ENCODE measurements at places on chromosomes 6 and 20.

DNA sequence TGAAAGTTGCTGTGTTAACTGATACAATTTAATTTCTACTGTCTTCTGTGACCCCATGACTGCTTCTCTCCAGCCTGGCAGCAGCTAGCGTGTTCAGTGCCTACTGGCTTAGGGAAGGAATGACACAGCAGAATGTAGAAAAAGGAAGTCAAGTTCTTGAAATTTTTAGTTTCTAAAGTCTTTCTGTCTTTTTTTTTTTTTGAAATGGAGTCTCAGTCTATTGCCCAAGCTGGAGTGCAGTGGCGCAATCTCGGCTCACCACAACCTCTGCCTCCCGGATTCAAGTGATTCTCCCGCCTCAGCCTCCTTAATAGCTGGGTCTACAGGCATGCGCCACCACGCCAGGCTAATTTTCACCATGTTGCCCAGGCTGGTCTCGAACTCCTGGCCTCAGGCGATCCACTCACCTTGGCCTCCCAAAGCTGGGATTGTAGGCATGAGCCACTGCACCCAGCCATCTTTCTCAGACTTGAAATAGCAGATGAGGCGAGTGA lies 39.3 kb downstream of the PCNA start:
- no peak for DNase-seq

DNA sequence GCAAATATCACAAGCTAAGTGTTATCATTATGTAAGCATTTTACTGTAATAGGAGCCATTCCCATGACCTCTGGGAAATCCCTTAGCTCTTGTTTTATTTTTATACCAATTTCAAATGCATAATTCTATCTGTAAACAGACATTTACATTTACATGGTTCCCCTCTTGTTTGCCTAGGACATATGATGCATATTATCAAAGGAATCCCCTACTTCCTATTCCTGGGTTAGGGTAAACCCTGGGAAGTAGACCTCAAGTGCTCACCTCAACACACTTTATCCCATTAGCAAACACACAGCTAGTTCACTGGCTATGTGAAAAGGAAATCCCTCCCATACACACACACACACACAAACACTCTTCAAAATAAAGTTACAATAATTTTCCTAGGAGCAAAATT lies 27.1 kb downstream of the PDE10A start:
- DNase-seq, result no peak

DNA sequence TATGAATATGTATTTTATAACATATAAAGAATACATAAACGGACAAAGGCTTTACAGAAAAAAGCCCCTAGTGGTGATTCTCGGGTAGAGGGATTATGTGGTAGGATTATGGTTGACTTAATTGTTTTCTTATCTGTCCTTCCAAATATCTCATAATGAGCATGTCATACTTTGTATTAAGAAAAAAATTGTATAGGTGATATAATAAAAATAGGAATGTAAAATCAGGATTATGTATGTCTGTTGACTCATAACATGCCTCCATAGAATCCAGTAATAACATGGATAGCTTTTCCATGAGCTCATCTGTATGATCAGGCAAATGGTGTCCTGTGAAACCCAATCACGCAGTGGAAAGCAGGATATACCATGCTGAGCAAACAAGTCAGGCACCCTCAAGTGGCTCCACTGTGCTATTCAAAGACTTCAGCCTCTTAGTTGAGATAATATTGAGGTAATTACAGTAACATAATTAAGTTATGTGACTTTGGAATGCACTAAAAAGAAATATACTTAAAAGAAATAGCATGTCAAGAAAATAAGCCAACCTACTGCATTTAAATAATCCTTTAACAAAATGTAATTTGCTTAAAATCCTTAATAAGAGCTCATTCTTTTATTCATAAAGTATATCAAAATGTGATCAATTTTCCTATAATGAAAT lies 39.6 kb upstream of the PRELID3B start:
- DNase-seq, result no peak

- DNase-seq, result no peak
Observed at GRCh38 chr6:145813285-145814034, 1.1 kb downstream of the FBXO30 start.

DNA sequence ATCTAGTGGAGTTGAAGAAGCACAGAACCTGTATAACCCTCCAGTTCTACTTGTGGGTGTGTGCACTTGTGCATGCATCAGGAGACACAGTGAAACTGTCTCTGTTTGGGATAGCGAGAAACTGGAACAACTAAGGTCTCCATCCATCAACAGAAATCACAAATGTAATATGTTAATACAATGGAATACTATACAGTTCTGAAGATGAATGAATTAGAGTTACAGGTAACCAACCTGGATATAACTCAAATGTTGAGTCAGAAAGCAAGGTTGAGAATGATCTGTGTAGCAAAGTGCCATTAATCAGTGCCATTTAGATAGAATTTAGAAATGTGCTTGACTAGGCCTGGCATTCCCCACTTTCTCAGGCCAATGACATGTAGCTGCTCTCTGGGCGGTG lies 4.6 kb upstream of the NSFL1C start:
- no peak for DNase-seq

GRCh38 chr20:63333241-63333836 lies 27.8 kb downstream of the CHRNA4 start:
- DNase-seq, result no peak

GRCh38 chr6:16216501-16217155 lies 21.8 kb upstream of the GMPR start:
- no peak for DNase-seq

DNA sequence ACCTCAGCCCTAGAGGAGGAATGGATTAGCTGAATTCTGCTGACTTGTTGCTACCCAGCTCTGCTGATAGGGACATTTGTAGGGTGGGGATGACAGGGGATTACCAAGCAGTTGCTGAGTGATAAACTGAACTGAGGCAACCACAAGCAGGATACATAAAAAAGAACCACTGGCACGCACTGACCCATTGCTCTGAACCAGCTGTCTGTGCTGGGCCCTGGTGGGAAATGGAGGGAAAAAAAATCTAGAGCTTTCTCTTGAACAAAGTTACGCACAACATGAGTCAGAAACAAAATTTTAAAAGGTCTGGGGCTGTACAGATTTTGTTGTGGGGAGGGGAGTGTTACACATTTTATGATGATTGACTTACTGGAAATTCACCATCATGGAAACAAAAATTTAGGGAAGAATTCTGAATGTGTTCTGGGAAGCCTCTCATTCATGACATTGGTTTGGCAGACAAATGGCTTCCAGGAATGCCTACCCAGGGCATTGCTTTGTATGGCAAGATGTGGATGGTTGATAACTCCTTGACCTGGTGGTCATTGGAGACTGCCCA lies 37.7 kb downstream of the FOXO3 start:
- no peak for DNase-seq

GRCh38 chr6:118509009-118509617 lies 39.0 kb upstream of the PLN start:
- no peak for DNase-seq

- DNase-seq, result no peak
Observed at GRCh38 chr20:44651434-44651683, 140 bp downstream of the ADA start.

DNA sequence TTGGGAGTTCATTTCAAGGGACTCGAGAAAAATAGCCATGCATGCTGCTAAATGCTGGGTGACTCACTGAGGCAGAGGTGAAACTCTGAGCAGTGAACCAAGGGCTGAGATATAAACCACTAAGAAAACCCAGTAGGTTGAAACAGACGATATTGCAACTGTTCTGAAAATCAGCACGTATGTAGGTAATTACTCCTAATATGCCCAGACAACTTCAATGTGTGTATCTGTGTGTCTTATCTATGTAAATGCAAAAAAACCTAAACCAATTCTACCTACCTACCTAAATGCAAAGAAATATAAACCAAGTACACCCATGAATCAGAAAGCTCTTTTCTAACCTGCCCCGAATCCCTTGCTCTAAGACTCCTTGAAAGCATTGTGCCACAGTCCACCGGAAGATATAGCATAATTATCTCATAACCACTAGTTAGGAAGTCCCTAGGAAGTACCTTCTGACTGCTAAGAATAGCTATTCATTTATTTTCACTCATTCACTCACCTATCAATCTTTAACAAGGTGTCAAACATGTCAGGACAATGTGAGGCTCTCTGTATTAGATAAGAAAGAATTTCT lies 458.7 kb upstream of the RUNX2 start:
- DNase-seq, result no peak

DNA sequence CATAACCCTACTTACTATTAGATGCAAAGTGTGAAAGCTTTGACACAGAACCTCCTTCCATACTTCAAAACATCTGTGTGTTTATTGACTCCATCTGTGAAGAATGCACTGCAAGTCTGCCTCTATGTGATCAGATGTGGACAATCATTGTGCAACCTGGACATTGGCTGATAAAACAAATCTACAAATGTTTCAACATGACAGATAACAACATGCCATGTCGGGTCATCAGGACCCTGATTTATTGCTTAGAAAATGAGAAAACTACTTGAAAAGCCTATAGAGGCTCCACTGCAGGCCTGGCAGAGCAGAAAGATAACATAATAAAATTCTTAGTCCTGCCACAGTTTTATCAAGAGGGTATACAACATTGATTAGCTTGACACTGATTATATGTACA lies 1286.4 kb downstream of the GRIK2 start:
- no peak for DNase-seq

DNA sequence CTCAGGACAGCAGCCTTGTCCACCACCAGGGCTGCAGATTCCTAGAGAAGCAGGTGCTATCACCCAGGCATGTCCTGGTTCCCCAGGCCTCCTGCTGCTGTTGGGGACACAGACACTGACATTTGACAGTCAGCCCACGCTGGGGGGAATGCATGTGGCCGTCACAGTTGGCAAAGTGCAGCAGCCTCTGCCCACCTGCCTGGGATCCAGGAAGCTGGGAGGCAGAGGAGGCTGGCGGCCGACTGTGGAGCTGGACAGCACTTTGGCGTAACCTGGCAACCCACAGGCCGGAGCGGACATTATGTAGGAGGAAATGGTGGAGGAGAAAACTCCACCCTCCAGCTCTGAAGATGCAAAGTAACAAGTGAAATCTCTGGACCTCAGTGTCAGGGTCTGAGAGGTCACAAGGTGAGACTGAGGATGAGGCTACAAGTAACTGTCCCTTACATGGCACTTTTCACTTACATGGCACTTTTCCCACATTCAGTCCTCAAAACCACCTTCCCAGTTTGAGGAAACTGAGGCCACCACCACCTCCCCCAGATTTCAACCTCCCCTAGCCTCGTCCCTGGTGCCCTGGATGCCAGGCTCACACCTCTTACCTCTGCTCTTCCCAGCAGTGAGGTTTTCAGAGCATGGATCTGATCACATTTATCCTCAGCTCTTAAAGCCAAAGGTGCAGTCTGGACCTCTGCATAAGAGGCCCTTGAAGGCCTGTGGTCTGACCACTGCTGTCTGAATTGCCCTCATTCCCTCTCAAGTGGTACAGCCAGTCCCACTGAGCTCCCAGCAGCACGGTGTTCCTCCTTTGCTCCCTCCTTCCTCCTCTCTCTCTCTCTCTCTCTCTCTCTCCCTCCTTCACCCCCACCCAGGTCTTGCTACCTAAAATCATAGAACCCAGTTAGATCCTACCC lies 8.7 kb downstream of the MAP1LC3A start:
- no peak for DNase-seq

DNA sequence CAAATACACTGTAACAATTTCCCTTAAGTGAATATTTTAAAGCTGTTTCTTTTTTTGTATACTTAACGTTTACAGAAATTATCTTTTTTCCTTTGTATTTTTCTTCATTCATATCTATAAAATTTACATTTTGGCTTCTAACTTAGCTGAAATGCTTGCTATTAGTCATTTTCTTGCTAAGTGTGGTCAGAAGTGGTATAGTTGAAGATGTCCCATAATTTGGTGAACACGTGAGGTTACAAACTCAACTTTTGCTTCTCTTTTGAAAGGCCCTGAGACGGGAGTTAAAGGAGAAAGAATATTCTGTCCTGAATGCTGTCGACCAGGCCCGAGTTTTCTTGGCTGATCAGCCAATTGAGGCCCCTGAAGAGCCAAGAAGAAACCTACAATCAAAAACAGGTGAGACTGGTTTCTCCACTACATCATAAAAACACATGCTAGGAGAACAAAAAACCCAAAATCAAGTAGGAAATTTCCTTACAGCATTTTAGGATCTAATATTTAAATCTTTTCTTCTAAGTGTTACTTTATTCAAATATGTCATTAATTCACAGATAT lies 445.0 kb downstream of the UTRN start:
- DNase-seq, result no peak

GRCh38 chr6:53461041-53461656 lies 83.8 kb downstream of the GCLC start:
- DNase-seq, result no peak

DNA sequence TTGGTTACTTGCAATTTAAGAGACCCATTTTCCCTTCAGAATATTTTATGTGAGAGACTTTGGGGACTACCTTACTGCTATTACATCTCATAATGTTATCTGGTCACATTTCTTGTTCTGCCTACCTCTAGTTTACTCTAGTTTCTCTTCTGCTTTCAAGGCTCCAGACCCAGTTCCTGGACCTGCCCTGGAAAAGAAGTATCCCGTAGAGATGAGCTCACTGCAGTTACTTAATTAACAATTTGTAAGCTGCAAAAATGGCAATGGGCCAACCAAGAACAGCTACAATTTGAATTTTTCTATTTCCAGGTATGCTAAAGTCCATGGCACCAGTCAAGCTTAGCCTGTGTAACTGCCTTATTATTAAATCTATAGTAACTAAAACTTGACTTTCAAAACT lies 25.0 kb downstream of the TAB2 start:
- no peak for DNase-seq

GRCh38 chr6:46333481-46333880 lies 157.8 kb downstream of the RCAN2 start:
- no peak for DNase-seq

DNA sequence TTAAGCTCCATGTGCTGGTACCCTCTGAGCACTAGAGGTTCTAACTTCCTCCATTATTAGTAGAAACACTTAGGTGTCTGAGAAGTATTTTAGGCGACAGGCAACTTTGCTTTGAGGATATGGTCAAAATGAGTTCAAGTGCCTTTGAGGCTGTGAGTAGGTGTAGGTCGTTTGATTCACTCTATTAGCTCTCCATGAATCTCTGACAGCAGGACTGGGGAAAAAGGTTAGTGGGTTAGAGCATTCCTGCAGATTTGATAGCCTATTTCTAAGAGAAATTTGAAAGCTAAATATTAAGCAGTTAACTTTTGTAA lies 45.9 kb downstream of the IGF2R start:
- DNase-seq, result no peak

Measured in activated naive CD4-positive, alpha-beta T cell (primary cell).